ENCODE measurements at places on chromosomes 6 and 20. TPM values are rescaled to one million over a fixed set of nuclear protein-coding genes. Genes with fewer than 3 reads are reported as not detected.
A peak's percentile ranks its signal among the peaks of the same experiment; 100 is the strongest.

DNA sequence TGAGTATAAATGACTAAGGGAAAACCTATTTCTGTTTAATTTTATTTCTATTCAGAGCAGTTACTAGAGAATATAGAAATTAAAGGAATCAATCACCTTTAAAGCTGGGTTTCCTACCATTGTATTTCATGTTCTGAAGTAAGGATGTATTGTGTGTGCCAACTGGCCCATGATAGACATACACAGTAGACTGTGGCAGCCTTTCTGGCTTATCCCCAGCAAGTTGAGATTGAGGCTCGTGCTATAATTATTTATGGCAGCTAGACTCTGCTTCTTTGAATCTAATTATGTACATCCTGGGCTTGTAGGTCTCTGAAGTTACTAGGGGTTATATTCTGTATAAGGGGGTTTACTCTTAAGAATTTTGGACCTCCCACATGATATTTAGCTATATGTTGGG, 44.4 kb downstream of the ZNF292 start:
- no peak for DNase-seq

The VSTM2L gene
- 2.5 TPM for total RNA-seq

DNA sequence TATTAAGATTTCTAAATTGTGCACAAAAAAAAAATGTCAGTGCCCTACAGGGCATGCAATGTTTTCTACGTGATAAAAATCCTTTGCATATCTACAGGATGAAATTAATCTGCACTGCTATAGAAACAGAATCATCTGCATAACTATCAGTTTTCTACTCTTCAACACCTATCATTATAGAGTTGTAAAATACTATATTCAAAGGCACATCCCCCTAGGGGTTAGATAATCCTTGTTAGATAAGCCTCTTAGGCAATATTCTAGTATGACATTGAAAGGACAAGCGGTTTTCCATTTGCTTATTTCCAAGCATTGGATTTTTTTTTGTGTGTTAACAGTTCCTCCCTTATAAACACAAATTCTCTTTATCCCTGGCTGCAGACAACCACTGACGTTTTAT, 98.7 kb upstream of the LAMA2 start:
- DNase-seq: no peak

GRCh38 chr6:84218091-84218490, 9.4 kb downstream of the CEP162 start:
- DNase-seq: no peak

DNA sequence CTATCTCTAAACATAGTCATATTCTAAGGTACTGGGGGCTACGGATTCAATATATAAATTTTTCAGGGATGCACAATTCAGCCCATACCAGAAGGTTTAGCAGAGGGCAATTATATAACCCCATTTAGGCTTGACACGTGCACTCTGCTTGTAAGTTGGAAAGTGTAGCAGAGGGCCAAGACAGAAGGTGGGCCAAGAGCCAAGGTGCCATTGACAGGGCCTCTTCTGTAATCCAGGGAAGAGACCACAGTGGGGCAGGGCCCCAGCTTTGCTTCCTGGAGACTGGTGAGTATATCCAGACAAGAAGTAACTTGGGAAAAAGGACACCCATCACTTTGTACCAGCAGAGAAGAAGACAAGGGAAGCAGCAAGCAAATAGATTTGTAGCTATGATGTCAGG, 672.4 kb upstream of the MARCKS start:
- no peak for DNase-seq

GRCh38 chr6:28683945-28684538, 158.4 kb downstream of the GPX5 start:
- DNase-seq: peak; percentile 27

The IMPG1 gene
- not detected for total RNA-seq

DNA sequence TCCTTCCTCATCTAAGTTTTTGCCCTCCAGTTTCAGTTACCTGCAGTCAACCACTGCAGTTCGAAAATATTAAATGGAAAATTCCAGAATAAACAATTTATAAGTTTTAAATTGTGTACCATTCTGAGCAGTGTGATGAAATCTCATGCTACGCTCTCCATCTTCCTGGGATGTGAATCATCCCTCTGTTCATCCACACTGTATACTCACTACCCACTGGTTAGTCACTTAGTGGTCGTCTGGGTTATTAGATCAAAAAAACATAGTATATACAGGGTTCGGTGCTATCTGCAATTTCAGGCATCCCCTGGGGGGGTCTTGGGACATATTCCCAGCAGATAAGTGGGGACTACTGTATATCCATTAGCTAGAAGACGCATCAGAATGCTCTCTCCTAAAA, 151.9 kb upstream of the SLC22A16 start:
- no peak for DNase-seq

The TBPL1 gene
- 18.2 TPM for total RNA-seq

The KIF6 gene
- total RNA-seq: not detected

The AKAP12 gene
- total RNA-seq: 411 TPM

DNA sequence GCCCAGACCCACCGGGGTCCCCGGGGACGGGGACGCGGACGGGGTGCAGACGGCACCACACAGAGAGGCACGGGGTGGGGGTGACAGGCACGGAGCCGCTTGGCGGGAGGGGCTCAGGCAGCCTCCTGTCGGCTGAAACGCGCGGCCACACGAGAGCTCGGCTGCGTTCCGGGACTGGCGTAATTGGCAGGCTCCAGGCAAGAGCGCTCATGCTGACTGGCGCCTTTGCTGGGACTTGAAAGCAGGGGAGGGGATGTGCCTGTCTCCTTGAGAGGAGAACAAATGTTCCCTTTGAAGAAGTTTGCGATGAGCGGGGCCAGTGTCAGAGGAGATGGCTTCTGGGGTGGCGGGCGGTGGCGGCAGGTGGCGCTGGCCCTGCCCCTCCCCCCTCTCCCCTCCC, 25.8 kb downstream of the BHLHE23 start:
- DNase-seq: no peak

- no peak for DNase-seq
These were observed 87.8 kb downstream of the BMP7 start for GRCh38 chr20:57178582-57179111.

The EPB41L1 gene
- total RNA-seq: 33.9 TPM

DNA sequence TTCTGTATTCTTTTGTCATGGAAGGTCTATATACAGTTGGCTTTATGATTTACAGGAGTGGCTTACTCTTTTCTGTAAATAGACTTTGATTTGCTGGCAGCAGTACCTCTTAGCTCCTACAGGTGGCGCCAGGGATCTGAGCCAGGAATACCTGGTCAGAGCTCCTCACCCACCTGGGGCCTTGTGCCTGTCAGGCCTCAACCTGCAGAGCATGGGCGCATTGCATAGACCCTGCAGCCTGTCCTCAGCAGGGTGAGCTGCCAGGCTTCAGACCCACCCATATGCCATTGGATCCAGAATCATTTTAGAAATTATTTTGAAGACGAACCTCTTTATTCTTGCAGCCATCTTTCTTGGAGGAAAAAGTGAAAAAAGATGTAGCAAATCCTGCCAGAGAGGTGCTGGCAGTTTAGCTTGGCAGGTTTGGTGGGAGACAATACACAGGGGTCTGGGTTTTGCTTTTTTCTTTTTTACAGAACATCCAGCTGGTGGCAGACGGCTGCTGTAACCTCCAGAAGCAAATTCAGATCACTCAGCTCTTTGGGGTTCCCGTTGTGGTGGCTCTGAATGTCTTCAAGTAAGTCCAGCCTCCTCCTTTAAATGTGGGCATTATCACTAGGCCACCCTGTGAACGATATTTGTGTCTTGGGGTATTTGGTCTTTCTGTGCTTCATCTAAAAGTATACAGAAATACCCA, 149.1 kb downstream of the MTHFD1L start:
- DNase-seq: no peak

DNA sequence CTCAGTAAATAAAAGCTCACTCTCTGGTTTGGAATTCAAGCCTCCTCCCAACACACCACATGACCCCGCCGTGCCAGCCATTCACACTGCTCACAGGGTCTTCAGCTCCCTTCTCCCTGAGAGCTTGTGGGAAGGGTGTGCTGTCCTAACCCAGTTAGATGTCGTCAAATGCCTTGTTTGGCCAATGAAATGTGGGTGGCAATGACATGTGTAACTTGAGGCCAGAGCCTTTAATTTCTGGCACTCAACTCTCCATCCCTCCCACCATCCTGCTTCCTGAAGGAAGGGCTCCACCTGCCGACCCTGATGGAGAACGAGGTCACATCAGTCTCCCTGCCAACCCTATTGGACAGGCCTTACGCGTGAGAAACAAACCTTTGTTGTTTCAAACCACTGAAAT, 224.5 kb upstream of the AGPAT4 start:
- no peak for DNase-seq

The TCF15 gene
- 20.4 TPM for total RNA-seq

The MED20 gene
- total RNA-seq: 22.0 TPM

The SMOC2 gene
- total RNA-seq: not detected

DNA sequence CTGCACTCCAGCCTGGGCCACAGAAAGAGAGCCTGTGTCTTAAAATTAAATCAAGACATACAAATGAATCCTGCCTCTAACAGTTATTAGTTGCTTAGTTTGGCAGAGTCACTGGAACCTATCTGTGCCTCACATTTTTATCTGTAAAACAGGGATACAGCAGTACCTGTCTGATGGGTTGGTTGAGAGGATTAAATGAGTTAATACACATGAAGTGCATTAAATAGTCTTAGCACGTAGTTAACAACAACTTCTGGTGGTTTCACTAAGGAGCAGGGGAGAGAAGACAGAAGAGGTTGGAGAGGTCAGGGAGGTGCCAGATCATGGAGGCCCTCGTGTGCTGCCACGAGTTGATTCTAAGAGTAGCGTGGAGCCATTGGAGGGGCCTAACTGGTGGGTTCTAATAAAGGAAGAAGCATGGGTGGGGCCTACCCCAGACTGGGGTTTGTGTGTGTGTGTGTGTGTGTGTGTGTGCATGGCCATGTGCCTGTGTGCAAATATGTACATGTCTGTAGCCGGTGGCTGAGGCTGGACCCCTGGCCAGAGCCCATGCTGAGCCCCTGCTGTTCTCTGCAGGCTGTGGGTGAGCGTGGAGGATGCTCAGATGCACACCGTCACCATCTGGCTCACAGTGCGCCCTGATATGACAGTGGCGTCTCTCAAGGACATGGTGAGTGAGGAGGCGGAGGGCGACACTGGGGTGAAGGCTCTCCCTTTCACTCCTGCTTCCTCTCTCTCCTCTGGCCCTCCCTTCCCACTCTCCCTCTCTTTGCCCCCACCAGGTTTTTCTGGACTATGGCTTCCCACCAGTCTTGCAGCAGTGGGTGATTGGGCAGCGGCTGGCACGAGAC, 9.1 kb downstream of the RBCK1 start:
- no peak for DNase-seq

The GLP1R gene
- not detected for total RNA-seq

The ADAM33 gene
- total RNA-seq: not detected

The C20orf202 gene
- not detected for total RNA-seq

Measured in glomerular endothelial cell (primary cell).